ENCODE measurements at places on chromosomes 16 and 17.

DNA sequence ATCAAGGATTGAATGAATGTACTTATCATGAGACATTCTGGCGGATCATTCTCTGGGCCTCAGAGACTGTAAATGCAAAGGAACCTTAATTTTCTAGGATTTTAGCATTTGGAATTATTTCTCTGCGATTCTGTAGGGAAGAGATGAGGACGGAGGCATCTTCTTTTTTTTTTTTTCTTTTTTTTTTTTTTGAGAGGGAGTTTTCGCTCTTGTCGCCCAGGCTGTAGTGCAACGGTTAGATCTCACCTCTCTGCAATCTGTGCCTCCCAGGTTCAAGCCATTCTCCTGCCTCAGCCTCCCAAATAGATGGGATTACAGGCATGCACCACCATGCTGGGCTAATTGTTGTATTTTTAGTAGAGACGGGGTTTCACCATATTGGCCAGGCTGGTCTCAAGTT is 2.1 kb downstream of the ITGAL start:
- no peak for DNase-seq

DNA sequence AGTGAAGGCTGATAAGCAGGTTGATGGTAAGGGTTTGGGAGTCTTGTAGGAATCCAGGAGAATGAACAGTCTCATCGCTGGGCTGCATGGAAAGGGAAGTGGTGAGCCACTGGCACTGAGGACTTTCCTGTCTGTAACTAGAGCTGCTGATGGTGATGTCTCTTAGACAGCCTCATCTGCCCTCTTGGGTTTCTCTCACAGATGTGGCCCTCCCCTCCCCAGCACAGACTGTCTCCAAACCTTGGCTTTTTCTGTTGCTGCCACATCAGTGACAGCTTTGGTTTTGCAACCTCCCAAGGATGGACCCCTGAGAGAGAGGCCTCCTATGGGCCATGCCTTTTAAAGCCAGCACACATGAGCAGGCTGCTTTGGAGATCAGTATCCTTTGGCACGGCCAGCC is 16.9 kb downstream of the PLCG2 start:
- DNase-seq, result no peak

- DNase-seq, result peak; percentile 42
These were observed 87.8 kb downstream of the SMG6 start for GRCh38 chr17:2215616-2216364.

GRCh38 chr17:40602445-40603443 is 37.5 kb upstream of the CCR7 start:
- peak; percentile 62 for DNase-seq

DNA sequence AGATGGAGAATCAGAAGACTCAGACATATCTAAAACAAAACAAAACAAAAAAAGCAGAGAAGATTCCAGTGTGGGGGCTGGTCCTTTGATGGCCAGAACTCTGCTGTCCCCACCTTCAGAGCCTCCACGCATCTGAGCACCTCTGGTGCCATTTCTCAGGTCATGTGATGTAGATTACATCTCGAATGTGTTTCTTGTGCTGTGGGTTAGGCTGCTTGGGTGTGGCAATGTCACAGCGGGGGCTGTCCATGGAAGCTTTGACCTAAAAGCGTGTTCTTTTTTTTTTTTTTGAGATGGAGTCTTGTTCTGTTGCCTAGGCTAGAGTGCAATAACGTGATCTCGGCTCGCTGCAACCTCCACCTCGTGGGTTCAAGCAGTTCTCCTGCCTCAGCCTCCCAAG is 51.2 kb downstream of the PLD6 start:
- no peak for DNase-seq

- DNase-seq, result no peak
These were observed 750 bp downstream of the ZFHX3 start for GRCh38 chr16:73047221-73047535.

DNA sequence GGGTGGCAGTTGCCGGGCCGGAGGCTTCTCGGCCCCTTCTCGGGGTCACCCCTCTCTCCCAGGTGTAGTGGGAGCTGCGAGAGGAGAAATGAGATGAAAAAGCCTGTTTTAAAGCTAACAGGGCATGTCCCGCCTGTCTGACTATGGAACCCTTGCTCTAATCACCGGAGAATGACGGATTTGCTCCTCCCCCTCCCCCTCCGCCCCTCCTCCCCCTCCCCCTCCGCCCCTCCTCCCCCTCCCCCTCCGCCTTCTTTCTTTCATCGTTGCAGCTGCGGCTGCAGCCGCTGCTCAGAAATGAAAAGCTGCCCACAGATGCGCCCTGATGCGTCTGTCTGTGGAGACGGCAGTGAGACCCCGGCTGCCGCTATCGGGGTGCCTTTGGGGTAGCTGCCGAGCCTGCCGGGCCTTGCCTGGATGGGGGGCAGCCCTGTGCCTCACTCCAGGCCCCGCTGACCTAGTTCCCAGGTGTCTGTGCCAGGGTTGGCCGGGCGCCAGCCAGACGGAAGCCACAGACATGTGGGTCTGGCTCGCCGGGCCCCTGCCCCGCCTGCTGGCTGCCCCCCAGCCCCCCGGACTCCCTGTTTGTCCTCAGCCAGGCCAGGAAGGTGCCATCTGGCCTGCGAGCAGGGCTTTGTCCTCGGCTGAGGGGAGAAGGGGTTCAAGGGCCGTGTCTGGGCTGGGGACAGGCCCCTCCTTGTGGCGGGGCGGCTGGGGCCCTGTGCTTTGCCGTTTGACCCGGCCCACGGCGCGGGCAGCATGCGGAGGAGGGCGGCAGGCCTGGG is 37.7 kb downstream of the GINS2 start:
- DNase-seq, result no peak

DNA sequence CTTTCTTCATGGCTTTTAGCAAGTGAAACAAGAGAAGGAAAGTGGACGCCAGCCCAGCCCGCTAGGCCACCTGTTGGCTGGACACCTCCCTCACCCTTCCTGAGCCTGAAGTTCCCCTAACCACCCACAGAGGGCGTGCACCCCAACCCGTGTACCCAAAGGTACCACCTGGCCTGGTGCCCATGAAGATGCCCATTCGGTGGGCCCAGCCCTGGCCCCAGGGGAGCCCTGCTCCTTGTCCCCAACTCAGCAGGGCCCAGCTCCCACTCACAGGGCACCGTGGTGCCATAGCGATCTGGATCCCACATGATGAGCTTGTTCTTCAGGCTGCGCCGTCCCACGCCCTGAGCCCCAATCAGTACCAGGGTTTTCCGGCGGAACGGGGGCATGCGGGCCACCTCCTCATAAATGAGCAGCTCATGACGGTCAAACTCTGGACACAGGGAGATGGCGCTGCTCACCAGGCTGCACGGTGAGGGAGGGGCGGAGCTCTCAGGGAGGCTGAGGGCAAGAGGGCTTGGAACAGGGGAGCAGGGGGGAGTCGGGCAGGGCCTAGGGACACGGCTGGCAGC is 26.8 kb downstream of the MPP2 start:
- DNase-seq, result peak; percentile 10

GRCh38 chr16:66265048-66265415 is 101.5 kb upstream of the CDH5 start:
- no peak for DNase-seq

DNA sequence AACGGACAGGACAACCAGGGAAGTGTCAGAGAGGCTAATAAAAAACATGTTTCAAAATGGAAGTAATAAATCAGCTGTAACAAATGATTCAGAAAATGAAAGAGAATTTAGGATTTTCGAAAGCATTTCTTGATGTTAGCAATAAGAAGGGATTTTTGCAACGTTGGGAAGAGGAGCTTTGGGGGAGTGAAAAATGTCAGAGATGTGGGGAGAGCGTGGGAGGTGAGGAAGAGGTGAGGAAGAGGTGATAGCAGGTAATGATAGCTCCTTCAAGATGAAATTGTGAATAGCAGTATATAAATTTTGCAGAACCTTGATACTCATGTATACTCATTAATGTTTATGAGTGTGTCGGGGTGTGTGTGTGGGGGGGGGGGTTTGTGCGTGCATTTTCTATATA is 76.2 kb upstream of the COX10 start:
- no peak for DNase-seq

GRCh38 chr16:87334651-87335624 is 17.7 kb upstream of the C16orf95 start:
- DNase-seq, result no peak

GRCh38 chr17:2850991-2851390 is 54.8 kb downstream of the RAP1GAP2 start:
- no peak for DNase-seq

DNA sequence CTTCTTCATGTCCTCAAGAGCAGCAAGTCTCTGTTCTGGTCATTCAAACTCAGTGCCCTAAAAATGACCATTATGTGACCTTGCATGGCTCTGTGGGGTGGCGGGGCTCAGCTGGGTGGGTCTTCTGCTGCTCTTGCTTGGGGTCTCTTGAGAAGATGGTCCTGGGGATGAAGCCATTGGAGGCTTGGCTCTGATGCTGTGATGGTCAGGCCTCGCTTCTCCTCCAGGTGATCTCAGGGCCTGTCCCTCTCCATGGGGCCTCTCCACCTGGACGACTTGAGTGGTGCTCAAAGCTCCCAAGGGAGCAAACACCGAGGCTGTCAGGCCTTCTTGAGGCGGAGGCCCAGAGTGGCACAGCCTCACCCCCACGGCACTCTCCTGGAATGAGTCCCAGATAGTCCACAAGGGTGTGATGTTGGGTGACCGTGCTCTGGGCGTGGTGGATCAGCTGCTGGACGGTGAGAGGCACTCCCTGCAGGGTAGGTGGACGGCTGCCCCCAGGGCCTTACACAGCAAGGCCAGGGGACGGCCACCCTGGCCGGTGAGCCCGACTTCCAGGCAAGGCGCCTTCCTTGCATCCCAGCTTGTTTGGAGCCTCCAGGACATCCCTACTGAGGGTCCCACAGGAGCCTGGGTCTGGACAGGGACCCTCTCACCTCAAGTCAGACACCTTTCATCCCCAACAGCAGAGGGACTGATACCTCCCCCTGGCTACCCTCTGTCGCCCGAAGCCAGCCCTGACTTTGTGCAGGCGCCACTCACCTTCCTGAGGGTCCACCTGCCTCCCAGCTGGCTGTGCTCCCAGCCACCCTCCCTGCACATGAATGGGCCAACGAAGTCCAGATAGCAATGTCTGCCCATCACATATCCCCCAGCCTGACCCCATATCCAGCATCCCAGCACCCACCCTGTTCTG is 48.7 kb downstream of the USP22 start:
- DNase-seq, result no peak

DNA sequence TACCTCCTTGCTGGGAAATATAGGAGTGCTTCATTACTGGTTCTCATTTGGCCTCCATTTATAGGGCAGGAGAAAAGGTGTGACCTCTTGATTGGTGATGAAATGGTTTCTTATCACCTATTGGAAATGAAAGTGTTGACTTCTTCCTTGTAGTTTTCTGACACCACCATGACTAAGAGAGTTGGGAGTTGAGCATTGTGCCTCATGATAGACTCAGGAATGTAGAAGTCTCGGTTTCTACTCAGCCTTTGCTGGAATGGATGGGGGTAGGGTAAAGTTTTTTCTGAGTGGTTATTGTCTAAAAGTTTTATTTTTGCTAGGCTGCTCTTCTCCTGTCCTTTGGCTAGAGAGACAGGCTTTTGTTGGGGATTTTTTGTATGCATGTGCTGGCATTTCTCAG is 117.4 kb downstream of the PHKB start:
- no peak for DNase-seq
